Activated T-helper 2 cell treated with anti-CD3 and anti-CD28 coated beads, Interferon-gamma antibody, Interleukin-2, Interleukin-4, amounts not matched to agents 10 μg/mL and 5 μg/mL and 100 μg/mL, durations not matched to agents 14 hours and 24 hours and 36 hours (primary cell): ENCODE measurements at places on chromosomes 2 and 18. TPM values are rescaled to one million over a fixed set of nuclear protein-coding genes. Genes with fewer than 3 reads are reported as not detected.

STPG4 gene
- total RNA-seq = not detected in 2 replicates

CHRNG gene
- total RNA-seq = not detected in 2 replicates

- no peak for DNase-seq
Observed at GRCh38 chr18:62601871-62602270, 79.0 kb downstream of the ZCCHC2 start.

DNA sequence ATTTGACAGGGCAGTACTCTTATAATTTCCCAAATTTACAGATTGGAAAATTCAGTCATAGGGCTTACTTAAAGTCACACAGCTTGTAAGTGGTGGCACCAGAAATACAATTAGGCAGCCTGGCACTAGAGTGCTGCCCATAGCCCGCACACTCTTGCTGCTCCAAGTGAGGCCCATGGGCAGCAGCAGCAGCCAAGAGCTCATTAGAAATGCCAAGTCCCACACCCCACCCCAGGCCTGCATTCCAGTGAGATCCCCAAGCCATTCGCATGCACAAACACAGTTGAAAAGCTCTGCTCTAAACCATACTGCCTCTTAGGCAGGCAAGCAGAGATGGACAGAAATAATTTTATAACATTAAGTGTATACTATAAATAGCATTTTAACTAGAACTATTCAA lies 379.3 kb upstream of the PKDCC start:
- no peak for DNase-seq

DNA sequence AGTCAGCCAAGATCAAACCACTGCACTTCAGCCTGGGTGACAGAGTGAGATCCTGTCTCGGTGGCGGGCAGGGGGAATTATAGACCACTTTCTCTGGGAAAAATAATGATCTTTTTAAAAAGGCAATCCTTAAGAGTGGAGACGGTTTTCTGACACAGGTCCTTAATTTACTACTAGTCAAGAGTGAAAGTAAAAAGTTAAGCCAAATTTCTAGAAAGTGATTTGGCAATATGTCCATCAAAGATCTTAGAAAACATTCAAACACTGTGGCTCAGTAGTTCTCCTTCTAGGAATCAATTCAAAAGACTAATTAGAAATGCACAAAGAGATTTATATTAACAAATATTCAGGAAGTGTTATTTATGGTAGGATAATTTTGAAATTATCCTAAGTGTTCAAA lies 148.5 kb upstream of the DNMT3A start:
- DNase-seq = no peak

GRCh38 chr2:59851836-59852475 lies 701.5 kb downstream of the BCL11A start:
- DNase-seq = no peak

- no peak for DNase-seq
Observed at GRCh38 chr2:221075203-221075602, 496.9 kb downstream of the EPHA4 start.

DNA sequence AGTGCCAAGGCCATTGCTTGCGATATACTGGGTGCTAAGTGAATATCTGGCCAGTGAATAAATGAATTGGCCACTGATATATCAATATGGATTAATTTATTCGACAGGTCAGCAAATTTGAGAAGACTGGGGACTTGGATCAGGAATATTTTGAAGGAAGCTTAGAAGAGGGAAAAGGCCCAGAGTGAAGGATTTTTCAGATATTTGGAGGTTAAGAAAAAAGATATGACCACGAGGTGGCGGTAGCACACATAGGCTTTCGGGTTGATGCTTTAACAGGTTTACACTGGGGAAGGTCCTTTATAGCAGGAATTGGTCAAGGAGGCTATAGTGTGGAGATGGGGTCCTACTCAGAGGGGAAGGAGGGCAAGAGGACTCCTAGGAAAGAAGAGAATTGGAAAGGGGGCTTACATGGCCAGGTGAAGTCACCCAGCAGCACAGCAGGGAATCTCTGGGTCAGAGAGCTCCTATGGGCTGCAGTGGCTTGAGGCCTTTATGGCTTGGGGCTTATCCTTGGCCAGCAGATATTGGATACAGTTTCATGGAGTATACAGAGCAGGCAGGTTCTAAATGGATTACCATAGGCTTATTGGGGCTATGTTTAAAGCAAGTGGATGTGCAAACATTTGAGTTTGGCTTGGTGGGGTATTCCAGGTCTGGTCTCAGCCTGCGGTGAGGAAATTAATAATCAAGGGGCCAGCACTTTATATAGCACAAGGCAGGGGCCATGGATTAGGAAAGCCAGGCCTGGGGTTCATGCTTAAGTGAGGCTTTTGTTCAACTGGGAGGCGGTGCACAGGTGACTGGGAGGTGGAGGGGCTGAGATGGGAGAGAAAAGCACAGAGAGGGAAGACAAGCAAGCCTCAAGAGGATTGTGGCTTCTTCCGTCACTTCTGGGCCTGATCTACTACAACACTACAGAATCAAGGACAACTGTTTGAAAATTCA lies 9.7 kb downstream of the IL1RN start:
- no peak for DNase-seq
